Activated CD4-positive, alpha-beta T cell treated with anti-CD3 and anti-CD28 coated beads, Interleukin-2, amount 10 ng/mL, durations not matched to agents 7 days and 5 days (primary cell): ENCODE measurements at places on chromosomes 12 and 14.

DNA sequence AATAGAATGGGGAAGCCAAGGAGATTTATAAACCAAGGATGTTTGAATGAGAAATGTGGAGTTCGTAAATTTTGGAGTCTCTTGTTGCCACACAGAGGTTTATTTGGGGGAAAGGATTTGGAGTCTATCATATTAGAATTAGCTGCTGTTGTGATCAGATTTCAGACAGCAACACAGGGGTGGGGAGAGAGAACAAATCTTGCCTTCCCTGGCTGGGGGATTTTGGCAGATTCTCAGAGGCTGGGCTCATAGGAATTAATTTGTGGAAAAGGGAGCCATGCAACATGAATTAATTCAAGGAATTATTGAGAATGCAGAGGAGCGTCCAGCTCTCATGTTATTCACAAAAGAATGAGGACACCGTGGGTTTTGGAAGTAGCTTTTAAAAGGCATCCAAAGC lies 73.9 kb upstream of the PRMT8 start:
- H3K27me3 ChIP-seq, result peaks cover 12% of the 10 kb centered on the region
- no peaks in the 10 kb centered on the region for H3K4me1 ChIP-seq
- no peak overlapping the region for H3K27ac ChIP-seq
- H3K36me3 ChIP-seq, result no peaks in the 10 kb centered on the region
- no peak for DNase-seq

DNA sequence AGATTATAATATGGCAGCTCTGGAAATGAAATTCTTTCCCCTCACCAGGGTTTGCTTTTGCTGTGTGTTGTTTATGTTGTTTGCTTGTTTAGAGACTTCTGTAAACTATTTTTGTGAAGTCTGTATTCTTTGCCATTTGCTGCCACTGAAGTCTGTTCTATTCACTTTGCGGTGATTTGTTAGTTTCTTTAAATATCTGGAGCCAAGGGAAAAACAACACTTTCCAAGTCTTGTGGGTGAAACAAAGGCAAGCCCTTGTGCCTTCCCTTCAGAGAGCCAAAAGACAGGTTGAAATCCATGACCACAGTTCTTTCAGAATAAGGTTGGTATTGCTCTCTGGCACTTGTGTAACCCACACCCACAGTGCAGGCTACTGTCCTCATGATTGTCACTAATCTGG lies 59.5 kb upstream of the RNU6-7 start:
- DNase-seq, result no peak
- no peaks in the 10 kb centered on the region for H3K4me1 ChIP-seq
- H3K27ac ChIP-seq, result no peak overlapping the region
- peaks cover 29% of the 10 kb centered on the region for H3K36me3 ChIP-seq
- H3K4me3 ChIP-seq, result no peak overlapping the region

- H3K4me3 ChIP-seq, result no peak overlapping the region
- H3K27me3 ChIP-seq, result peaks cover 6% of the 10 kb centered on the region
- DNase-seq, result no peak
- no peak overlapping the region for H3K27ac ChIP-seq
Measured at GRCh38 chr14:20714593-20715250, 26.2 kb downstream of the ANG start.

DNA sequence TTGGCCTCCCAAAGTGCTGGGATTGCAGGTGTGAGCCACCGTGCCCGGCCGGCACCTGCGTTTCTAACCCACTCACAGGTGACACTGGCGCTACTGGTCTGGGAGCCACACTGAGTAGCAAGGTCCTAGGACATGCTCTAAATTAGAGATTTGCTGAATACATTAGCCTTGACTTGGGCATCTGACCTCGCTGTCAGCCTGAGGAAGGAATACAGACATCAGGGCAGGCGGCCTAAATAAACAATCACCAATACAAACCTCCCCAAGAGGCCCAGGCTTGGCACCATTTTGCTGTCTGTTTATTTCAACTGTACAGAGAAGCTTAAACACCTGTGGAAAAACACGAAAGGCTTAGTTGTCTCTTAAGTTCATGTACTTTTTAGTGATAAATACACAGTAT lies 27.5 kb downstream of the P2RX4 start:
- H3K27ac ChIP-seq, result peak overlapping the region; percentile 98
- H3K27me3 ChIP-seq, result no peaks in the 10 kb centered on the region

- peak overlapping the region; percentile 72 for H3K4me3 ChIP-seq
- H3K36me3 ChIP-seq, result peaks cover 74% of the 10 kb centered on the region
- peaks cover 90% of the 10 kb centered on the region for H3K4me1 ChIP-seq
- no peaks in the 10 kb centered on the region for H3K27me3 ChIP-seq
Measured at GRCh38 chr14:70654632-70655031, 12.9 kb downstream of the TTC9 start.
